ENCODE measurements at places on chromosomes 1 and 21. TPM values are rescaled to one million over a fixed set of nuclear protein-coding genes. Genes with fewer than 3 reads are reported as not detected.

DNA sequence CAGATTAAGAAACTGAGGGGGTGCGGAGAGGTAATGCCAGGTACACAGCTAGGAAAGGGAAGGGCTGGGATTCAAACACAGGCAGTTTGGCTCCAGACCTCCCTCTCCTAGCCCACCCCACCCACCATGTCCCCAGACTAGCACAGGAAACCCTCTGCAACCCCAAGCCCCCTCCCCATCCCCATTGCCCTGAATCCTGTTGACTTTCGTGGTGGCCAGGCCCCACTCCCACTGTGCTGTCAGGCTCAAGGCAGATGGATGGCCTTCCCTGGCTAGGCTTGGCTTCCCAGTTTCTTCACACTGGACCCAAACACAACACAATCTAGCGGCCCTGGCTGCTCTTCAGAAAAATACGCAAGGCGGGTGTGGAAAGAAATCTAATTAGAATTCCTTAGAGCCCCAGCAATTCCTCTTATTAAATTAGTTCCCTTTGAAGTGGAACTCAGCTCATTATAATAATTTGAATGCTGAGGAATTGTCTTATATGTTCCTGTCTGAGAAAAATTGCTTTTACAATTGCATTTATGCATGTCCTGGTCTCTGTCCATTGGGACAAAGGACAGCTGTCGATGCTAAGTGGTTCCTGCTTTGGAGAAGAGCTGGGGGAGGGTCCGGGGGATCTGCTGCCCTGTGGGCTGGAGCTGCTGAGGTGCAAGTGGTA lies 97.4 kb downstream of the SYF2 start:
- no peak for DNase-seq

- no peak for DNase-seq
These were observed 108.2 kb upstream of the TMPRSS2 start for GRCh38 chr21:41616031-41616591.

DNA sequence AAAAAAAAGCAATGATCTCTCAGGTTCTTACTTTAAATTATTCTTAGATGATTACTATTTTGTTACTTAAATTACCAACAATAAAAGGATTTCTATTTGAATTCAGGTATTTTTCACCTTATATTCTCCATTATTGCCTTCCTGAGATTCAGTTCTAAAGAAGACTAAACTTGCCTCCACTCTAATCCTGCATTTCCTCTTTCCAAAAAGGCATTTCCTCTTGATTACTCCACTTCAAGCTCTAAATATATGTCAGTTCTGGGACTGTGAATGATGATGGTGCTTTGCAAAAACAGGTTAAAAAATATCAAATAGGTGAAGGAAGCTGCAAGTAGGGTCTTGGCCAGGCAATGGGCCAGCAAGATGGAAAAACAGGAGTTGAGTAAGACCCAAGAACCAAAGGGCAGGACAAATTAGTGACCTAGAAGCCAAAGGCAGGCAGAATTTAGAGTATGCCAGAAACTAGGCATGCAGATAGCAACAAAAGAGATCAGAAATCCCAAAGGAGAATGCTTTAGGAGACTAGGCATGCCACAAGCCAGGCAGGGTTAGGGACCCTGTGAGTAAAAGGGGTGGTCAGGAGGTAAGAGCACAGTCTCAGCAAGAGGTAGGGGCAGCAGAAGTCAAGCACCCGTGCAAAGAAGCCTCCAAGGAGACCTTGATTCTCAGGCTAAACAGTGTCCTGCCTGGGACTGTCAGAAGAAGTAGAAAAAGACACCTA lies 11.3 kb upstream of the DIPK1A start:
- DNase-seq = no peak

DNA sequence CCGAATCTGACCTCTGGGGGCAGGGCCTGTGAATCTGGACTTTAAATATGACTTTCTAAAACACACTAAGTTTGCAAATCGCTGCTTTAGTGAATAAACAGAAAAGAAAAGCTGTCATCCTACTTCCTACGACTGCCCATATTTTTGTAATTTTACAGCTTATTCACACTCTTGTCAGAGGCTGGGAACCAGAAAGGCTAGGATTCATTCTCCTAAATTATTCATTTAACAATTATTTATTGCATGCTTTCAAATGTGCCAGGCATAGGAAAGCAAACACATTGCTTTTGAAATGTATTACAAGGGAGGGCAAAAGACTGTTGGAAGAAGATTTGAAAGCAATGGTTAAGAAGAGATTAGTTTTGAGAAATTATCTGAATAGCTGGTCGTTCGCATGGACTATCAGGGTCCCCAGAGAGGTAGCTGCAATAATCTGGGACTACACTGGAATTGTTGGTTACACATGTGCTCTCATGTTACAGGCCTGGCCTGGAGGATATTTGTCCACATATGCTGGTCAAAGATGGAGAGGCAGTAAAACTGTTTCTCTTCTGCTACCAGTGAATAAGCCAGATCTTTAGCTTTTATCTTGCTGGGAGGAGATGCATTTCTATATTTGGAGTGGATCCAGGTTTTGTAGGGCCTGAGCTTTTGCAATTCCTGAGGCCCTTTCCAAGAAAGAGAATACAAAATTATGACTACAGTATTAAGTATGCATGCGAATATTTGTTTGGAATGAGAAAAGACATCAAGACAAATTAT lies 29.6 kb upstream of the SFPQ start:
- no peak for DNase-seq

GRCh38 chr1:229153955-229154548 lies 116.9 kb upstream of the RAB4A start:
- no peak for DNase-seq

DNA sequence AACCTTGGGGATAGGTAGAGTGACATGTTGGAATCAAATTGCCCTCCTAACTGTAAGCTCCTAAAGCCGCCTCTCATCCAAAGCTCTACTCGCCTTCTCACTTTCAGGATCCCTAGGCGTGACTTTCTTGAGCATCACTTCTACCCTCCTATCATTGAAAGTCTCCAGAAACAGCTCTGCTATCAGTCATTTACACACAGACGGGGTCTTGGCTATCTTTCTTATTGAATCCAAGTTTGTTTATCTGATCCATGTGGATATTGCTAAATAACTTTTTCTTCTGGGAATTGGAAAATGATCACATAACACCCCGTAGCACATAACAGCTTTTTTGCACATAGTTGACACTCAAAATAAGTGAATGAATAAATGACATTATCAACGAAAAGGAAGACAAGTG lies 216.4 kb upstream of the KIAA0040 start:
- no peak for DNase-seq

- DNase-seq = no peak
These were observed 45.4 kb downstream of the NEK7 start for GRCh38 chr1:198201956-198202784.

DNA sequence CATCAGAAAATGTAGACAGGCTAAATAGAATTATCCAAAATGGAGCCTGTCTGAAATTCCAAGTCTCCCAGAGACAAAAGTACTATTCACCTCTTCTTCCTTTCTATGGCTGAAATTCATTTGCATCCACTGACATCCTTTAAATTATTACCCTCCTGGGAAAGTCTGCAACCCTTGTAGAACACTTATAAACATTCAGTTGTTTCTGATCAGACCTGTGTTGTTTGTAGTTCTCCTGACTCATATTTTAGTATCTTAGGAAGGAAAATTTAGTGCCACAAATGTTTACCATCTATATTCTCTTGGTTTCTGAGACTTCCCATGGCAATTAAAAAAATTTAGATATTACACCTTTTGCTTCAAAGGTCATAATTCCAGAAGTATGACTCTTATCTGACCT lies 69.6 kb upstream of the C1orf105 start:
- DNase-seq = no peak

GRCh38 chr1:224859651-224860050 lies 69.8 kb upstream of the DNAH14 start:
- DNase-seq = no peak

GRCh38 chr1:203548892-203549291 lies 54.9 kb downstream of the OPTC start:
- DNase-seq = no peak

DNA sequence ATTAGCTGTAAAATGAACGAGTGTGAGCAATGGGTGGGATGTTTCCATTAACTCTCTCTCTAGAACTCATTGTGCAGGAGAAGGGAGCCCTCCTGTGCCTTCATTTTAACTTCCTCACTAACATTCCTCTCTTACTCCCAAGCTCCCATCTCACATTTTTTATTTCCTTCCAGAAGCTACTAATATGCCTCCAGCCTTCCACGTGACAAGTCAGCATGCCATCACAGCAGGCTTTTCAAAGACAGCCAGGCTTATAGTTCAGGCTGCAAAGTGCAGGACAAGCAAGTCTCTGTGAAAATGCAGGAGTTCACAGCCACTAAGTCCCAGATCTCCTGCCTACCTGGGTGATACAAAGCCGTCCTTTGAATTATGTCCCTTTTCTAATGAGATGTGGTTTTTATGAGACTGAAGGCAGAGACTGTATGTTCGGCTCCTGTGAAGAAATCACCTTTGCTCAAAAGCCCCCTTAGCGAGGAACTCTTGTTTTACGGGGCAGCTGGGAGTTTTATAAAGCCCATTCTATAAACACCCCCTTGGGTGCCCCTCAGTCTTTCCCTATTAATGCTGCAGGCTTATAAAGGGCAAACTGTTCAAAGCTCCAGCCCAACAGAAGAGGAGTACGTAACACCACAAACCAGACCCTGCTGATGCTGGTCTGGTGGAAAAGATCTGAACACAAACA lies 14.8 kb upstream of the ANGPTL7 start:
- no peak for DNase-seq

DNA sequence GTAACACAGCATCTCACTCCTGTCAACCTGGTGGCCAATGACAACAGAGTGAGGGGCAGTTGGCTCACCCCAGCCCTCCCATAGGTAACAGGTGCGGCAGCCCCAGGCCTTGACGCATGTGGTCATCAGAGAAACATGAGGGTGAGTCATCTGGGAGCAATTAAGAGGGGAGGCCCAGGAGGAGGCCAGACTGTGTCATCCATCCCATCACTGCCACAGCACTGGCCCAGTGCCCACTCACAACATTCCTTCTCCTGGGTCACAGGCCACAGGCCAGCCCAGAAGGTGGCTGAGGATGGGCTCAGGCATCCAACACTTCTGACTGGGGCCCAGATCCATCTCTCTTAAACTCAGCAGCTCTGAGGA lies 17.1 kb downstream of the TEX35 start:
- DNase-seq = no peak

DNA sequence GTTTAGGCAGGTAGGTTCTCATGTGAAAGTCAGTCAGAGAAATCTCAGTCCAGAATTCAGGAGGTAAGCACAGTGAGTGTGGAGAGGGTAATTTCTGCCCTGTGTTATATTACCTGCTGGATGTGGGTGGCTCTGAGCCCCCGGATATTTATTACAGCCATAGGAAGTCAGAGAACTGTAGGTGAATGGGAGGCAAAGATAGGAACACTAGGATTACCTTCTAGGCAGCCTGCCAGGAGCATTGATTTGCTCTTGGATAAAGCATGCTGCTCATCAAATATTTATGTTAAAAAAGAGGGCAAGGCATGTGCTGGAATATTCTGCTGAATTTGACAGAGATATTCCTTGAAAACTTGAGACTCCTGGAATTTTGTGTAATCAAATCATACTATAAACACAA lies 8.5 kb downstream of the GNG12 start:
- DNase-seq = no peak

DNA sequence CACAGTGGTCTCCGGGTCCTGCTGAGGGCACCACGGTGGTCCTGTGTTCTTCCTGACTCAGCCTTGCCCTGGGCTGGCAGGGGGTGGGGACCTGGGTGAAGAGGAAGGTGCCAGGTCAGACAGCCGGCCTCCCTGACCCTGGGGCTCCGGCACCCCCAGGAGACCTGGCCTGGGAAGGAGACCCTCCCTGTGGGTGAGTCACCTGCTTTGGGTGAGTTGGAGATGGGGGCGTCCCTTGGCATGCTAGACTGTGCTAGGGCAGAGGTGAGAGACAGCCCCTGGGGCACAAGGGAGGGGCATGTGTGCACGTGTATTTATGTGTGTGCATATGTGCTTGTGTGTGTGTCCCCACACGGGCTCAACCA lies 23.4 kb downstream of the SPSB1 start:
- no peak for DNase-seq

DNA sequence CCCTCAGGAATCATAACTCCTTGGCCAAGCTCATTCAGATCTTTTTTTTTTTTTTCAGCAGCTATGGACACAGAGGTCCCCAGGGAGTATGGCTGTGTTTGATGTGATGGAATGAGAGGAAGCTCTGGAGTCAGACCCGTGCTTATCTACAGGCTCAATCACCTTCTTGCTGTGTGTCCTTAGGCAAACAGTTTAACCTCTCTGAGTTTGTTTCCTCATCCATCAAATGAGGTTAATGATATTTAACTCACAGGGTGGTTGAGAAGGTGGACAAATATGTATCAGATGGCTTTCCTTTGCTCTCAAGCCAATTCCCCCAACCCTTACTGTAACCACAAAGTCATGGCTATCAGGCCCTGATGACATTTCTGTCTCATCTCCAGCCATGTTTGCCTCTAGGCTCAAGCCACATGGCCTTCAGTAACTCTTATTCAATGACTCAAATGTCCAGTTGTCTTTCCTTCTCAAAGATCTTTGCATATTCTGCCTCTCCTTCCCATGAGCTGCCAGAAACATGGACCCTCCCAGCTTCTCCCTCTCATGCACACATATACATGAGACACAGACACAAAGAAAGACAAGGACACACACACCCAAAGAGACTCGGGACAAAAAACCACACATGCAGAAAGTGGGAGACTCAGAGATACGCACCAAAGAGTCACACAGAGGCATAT lies 303.5 kb upstream of the KAZN start:
- no peak for DNase-seq

DNA sequence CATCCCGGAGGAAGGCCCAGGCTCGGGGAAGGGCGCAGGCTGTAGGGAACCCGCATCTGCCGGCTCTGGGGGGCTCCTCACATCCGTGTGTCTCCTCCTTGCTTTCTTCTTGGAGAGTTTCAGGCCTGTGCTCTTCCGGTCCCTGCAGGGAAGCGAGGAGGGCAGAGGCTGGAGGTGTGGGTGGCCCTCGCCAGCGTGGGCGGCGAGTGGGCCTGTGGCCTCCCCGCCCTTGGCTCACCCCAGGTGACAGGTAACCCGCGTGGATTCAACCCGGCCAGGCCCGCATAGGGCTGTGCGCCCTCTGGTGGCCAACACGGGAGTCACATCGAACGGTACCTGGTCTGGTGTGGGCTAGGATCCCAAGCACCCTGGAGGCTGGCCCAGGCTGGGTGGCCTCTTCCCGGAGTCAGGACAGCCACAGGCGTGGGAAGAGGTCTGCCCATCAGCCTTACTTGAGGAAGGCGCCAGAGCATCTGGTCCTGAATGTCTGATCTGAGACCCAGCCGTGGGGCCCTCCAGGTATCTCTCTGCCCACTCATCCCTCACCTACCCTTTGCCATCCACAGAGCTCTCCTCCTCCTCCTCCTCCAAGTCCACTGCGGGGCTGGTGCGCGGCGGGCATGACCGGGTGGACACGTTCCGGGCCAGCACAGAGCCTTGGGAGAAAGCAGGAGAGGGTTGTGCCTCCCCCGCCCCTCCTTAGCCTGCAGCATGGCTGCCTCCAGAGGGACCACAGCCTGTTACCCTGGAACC lies 9.6 kb upstream of the TNFRSF25 start:
- peak; percentile 76 for DNase-seq

GRCh38 chr1:185441605-185442004 lies 124.6 kb upstream of the IVNS1ABP start:
- no peak for DNase-seq

EPHA10 gene
- 1.6 TPM for total RNA-seq

C1orf105 gene
- not detected for total RNA-seq

FMO5 gene
- 3.3 TPM for total RNA-seq

PARK7 gene
- 249 TPM for total RNA-seq

Data from sciatic nerve (tissue), 2 donors.